ENCODE measurements at places on chromosomes 13 and 19. TPM values are rescaled to one million over a fixed set of nuclear protein-coding genes. Genes with fewer than 3 reads are reported as not detected.

DNA sequence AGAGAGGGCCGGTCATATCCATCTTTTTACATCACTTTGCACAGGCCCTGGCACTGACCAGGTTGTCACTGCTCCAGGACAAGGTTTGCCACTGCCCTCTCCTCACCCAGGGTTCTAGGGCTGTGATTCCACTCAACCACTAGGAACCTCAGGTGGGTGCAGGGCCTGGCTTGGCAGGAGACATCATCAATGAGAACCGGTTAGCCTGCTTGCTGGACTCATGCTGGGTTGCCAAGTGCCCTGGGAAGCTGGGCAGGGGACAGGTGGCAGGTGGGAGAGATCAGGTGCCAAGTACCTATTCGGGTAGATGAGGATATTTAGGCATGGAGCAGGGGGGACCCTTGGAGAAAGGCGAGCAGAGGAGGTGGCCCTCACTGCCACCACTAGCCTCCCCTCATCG lies 4.2 kb upstream of the CERS4 start:
- no peak for DNase-seq

GRCh38 chr13:63279136-63279535 lies 1863.5 kb upstream of the PCDH20 start:
- DNase-seq, result no peak

DNA sequence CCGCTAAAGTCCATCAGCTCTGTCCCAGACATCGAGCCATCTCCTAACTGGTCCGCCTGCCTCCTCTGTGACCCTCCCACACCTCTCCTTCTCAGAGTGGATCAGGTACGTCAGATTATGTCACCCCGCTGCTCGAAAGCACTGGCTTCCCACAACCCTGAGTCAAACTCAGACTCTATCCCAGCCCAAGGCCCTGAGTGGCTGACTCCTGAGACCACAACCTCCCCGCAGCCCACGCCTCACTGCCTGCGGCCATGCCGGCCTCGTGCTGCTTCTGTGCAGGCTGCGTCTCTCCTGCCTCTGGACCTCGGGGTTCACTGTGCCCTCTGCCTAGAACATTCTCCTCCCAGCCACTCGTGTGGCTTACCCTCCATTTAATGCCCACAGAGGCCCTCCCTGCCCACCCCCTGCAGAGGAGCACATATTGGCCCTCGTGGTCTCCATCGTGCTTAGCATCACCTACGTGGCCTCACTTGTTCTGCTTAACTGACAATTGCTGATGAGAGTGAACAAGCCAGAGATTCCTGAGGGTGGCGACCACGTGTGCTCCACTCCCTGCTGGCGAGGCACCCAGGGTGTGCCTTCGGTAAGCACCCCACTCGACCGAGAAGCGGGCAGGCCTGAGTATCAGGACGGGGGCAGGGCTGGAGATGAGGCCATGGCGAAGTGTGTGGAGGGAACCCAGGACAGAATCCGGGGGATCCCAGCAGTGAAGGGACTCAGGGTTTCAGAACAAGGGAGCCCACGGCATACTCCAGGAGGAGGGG lies 13.5 kb upstream of the FKRP start:
- DNase-seq, result no peak

The FGF14 gene
- 1.6 TPM for total RNA-seq

The FARSA gene
- total RNA-seq, result 21.6 TPM

The LIM2 gene
- not detected for total RNA-seq

All from skin of body (tissue), 3 donors.